ENCODE measurements at places on chromosomes 3 and 15.

DNA sequence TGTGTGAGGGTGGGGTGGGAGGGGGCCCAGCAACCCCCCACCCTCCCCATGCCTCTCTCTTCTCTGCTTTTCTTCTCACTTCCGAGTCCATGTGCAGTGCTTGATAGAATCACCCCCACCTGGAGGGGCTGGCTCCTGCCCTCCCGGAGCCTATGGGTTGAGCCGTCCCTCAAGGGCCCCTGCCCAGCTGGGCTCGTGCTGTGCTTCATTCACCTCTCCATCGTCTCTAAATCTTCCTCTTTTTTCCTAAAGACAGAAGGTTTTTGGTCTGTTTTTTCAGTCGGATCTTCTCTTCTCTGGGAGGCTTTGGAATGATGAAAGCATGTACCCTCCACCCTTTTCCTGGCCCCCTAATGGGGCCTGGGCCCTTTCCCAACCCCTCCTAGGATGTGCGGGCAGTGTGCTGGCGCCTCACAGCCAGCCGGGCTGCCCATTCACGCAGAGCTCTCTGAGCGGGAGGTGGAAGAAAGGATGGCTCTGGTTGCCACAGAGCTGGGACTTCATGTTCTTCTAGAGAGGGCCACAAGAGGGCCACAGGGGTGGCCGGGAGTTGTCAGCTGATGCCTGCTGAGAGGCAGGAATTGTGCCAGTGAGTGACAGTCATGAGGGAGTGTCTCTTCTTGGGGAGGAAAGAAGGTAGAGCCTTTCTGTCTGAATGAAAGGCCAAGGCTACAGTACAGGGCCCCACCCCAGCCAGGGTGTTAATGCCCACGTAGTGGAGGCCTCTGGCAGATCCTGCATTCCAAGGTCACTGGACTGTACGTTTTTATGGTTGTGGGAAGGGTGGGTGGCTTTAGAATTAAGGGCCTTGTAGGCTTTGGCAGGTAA lies 8.1 kb downstream of the FAM131A start:
- DNase-seq: no peak

- DNase-seq: no peak
Observed at GRCh38 chr3:149670742-149671492, 13.1 kb upstream of the WWTR1 start.

DNA sequence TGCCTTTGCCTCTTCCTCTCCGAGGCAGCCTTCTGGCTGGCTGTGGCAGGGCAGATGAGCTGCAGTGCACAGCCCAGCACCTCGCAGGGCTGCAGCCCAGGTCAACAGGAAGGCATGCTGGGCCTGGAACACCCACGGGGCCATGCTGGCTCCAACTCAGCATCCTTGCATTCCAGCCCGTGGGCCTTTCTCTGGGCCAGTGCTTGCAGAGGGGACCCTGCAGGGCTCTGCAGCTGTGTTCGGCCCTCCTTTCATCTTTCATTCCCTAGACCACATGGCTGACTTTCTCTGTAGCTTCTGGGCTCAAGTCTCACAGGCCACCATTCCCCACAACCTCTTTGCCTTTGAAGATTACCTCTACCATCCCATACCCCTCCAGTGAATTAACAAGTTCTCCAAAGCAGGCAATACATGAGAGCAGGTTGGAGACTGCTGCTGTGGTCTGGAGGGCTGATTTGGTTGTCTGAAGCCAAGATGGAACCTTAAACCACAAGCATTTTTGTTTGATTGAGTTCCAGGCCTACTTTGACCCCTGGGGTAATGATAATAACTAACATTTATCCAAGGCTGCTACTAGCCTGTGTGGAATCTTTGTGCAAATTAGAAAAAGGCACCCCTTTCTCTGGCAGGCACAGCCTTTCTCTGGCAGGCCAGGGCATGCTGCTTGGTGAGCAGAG lies 5.9 kb downstream of the FAM131A start:
- no peak for DNase-seq

- no peak for DNase-seq
Observed at GRCh38 chr15:47817969-47818548, 100.8 kb downstream of the SEMA6D start.

GRCh38 chr3:134432236-134432635 lies 53.5 kb downstream of the ANAPC13 start:
- no peak for DNase-seq

GRCh38 chr15:77454951-77455350 lies 34.3 kb downstream of the HMG20A start:
- DNase-seq: no peak

GRCh38 chr15:90479656-90480055 lies 50.1 kb upstream of the CRTC3 start:
- DNase-seq: no peak

DNA sequence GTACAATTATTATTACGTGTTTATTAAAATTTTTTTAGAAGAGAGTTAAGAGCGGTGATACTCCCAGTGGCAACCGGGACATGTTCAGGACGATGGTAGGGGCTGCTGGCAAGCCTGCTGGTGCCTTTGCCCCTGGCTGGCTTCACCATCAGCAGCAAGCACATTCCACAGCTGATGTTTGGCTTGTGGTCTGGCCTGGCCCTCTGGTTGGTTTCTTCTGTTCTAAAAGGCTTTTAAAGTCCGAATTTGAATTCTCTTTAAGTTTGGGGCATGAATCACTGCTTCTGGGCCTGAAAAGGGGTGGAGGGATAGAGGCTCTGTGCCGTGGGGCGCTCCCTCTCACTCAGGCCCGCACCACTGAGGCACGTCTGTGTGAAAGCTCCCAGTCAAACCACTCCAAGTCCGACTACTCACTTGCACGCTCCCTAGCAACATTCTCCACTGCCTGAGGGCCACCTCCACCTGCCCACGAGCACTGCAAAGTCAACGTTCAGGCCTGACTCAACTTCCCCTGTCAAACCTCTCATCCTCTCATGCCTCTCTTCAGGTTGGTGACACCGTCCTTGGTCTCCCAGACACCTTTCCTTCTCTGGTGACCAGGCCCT lies 10.1 kb downstream of the ITGA11 start:
- DNase-seq: no peak

- DNase-seq: no peak
Observed at GRCh38 chr3:10869460-10869859, 53.4 kb downstream of the SLC6A11 start.

GRCh38 chr3:190380184-190380583 lies 7.8 kb upstream of the CLDN16 start:
- no peak for DNase-seq

- DNase-seq: no peak
Observed at GRCh38 chr3:171283848-171284222, 176.4 kb downstream of the TNIK start.

- no peak for DNase-seq
Observed at GRCh38 chr3:136624894-136625815, 127.0 kb downstream of the STAG1 start.

DNA sequence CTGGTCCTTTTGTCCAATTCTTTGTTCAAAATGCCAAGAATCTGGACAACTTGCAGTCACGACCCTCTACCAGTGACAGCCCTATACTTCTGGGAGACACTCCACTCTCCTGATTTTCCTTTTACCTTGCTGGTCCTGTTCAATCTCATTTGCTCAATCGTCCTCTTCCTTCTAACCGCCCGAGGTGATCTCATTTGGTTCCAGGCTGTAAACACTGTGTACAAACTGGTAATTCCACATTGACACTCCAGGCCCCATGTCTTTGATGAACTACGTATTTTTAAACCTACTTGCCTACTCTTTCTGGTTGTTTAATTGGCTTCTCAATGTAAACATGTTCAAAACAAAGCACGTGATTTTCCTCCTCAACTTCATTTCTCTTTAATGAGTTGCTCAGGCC lies 23.7 kb upstream of the C3orf49 start:
- DNase-seq: no peak

DNA sequence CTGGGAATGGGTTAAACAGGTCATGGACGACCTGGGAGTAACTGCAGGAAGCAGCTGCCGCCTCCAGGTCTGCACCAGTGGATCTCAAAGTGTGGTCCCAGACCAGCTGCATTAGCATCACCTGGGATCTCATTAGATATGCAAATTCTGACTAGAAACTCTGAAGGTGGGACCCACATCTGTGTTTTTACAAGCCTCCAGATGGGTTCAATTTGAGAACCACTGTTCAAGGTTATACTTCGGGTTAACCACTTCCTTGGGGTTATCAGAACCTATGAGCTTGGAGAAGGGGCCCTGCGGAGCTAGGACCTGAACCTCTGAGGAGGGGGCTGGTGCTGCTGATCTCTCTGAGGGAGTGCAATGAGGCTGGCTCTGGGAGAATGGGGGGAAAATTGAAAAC lies 324.8 kb upstream of the CTDSPL start:
- DNase-seq: no peak

- no peak for DNase-seq
Observed at GRCh38 chr3:152126260-152126659, 142.5 kb upstream of the MBNL1 start.

GRCh38 chr3:186540835-186541226 lies 3.3 kb downstream of the CRYGS start:
- DNase-seq: no peak

DNA sequence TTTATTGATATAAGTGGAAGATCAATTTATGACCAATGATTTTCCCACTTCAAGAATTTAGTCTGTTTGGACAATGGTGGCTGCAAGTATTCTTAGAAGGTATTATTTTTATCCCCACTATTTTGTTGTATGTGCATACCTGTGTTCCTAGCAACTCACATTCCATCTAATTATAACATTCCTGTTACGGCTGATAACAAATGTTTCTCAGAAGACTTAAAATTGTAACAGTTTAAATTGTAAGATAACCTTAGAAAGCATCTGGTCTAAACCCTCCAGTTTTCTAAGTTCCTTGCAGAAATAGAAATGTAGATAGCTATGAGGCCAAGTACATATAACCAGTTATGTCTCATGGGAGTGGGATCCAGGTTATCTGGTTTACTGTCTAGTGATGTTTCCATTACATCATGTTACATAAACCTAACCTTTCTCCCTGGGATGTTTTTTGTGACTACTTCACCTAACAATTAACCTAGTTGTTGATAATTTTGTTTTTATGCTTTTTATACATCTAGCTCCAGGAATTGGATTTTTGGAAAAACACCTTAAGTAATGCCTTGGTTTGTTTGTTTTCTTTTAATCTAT lies 11.1 kb upstream of the MFN1 start:
- DNase-seq: no peak

- DNase-seq: no peak
Observed at GRCh38 chr3:98603580-98603979, 10.2 kb upstream of the CPOX start.

DNA sequence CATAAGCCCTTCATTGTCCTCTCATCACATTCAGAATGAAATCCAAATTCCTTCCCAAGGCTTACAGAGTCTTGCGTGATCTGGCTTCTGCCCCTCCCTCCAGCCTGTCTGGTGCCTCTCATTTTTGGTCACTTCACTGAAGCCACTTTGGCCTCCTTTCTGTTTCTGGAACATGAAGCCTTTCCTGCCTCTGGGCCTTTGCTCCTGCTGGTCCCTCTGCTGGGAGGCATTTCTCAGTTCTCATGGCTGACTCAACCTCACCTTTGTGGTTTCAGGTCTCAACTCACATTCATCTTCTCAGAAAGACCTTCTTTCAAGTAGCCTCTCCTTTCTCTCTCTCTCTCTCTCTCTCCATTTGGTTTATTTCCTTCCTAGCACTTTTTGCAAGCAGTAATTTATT lies 43.9 kb upstream of the BHLHE40 start:
- no peak for DNase-seq

GRCh38 chr3:149449182-149449581 lies 25.3 kb upstream of the TM4SF4 start:
- no peak for DNase-seq

DNA sequence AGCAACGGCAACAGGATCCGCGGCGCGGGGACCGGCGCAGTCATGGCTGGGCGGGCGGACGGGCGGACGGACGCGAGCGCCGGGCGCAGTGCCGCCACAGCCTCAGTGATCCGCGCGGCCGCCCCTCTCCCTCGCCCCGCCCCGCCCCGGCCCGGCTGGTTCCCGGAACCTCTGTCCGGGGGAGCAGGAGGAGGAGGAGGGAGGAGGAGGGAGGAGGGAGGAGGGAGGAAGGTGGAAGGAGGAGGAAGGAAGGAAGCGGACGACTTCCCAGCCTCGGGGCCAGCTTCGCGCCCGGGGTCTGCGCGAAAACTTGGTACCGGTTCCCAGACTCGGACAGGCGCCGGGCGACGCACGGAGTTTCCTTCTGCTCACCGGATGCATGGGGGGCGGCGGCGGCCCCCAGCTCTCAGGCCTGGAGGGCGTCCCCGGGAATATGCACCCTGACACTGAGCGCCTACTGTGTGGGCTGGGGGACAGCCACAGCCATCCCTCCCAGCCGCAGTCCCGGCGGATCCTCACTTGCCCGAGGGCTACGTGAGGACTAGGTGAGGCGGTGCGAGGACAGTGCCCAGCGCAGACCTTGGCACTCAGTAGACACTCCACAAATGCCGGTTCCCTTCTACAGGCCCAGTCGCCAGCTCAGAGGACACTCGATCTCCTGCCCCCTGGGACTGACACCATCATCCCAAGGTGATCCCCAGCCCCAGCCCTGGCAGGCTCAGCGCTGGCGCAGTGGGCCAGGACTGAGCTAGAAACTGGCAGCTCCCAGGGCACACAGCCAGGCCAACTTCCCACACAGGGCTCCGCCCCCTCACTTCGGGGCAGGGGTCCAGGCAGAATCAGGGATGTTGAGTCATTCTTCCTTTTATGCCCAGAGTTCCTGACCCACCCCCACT lies at the start of gene SHISA5:
TSS of gene SHISA5 (minus strand) at position 124 of the 896 bp plus-strand sequence. CDS start at position 44, 80 bp downstream.
- peak; percentile 22 for DNase-seq

DNA sequence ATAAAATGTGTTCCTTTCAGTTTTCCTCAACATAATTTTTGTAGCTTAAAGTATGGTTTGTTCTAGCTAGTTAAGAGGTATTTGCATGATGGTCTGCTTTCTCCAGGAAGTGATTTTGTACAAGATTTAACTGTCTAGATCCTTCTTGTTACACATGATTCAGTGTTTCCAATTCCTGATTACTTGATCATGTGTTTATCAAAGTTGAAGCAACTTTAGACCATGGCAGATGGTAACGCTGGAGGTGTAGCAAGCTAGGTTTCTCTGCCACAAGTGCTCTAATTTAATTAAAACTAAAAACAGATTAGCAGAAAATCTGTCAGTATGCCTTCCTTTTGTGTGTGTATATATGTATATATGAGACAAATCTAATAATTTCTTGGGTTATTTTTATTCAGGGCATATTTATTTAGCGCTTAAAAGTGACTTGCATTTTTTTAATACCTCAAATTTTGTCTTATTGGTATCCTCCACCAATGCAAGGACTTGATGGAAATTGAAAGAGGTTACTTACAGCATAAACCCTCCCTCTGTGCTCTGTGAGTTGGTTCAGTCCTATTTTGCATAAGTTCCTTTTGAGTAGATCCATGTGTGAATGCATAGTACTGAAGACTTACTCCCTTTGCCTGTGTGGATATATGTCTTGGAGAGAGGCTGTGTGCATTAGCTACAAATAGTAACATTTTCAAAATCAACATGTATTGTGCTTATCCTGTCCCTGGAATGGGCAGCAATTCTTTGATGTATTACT lies 157.3 kb upstream of the CGNL1 start:
- no peak for DNase-seq

GRCh38 chr15:68885070-68885469 lies 45.3 kb upstream of the SPESP1 start:
- no peak for DNase-seq

DNA sequence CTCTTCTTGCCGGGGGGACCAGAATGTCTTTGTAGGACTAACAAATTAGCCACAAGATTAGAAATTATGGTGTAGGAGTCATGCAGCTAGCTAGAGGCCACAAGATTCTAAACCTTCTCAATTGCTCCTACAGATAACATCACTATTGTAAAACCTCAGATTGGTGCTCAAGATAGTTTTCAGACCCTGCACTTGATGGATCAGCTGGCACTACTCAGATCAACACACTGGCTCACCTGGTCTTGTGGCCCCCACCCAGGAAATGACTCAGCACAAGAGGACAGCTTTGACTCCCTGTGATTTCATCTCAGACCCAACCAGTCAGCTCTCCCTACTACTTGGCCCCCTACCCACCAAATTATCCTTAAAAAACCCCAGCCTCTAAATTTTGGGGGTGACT lies 124.1 kb upstream of the RASGRP1 start:
- DNase-seq: peak; percentile 6
